Kidney (tissue), 22 donors: ENCODE measurements at places on chromosomes 12 and 14. TPM values are rescaled to one million over a fixed set of nuclear protein-coding genes. Genes with fewer than 3 reads are reported as not detected.

GRCh38 chr12:59186451-59186850 is 266.1 kb upstream of the LRIG3 start:
- DNase-seq = no peak

KIF5A gene
- polyA plus RNA-seq = 0.69 TPM

GRCh38 chr14:90342327-90342726 is 10.6 kb upstream of the NRDE2 start:
- no peak for DNase-seq

- DNase-seq = no peak
Measured at GRCh38 chr12:93299262-93299846, 78.4 kb upstream of the NUDT4 start.

NINJ2 gene
- 0.69 TPM for polyA plus RNA-seq

DNA sequence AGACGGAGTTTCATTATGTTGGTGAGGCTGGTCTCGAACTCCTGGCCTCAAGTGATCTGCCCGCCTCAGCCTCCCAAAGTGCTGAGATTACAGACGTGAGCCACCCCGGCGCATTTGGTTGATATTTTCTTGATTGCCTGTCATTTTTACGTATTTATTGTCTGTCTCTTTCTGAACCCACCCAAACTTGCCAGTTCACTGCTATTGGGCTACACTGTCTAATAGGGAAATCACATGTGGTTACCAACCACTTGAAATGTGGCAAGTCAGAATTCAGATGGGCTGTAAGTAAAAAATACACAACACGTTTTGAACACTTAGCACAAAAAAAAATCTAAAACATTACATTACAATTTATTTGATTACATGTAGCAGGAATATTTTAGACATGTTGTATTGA is 2.1 kb downstream of the WSB2 start:
- DNase-seq = no peak

DBX2 gene
- polyA plus RNA-seq = not detected

GRCh38 chr14:37153483-37153882 is 18.9 kb downstream of the SLC25A21 start:
- no peak for DNase-seq

GRCh38 chr14:59055439-59056045 is 132.9 kb upstream of the DAAM1 start:
- peak; percentile 24 for DNase-seq

DNA sequence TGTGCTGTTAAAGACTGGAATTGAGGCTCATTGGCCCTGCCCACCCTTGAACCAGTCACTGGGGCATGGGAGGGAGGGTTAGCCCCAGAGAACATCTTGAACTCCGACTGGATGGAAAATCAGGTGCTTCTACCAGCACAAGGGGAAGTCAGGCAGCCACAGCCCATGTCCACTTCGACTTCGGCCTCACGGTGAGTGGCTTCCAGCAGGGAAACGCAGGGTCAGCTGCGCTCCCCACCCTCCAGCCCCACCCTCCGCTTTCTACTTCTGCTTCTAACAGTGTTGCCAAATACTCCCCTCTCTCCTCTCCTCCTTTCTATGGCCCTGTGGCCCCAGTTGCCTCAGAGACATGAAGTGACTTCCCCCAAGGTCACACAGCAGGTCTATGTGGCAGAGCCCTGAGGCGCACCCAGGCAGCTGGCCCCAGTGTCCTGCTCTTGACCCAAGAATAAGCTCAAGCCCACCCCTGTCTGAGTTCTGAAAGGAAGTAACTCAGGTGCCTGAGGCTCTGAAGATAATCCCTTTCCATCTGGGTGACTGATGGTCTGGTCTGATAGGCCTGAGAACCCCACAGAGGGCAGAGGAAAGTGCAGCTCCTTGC is 11.9 kb upstream of the SH2B3 start:
- DNase-seq = no peak

DNA sequence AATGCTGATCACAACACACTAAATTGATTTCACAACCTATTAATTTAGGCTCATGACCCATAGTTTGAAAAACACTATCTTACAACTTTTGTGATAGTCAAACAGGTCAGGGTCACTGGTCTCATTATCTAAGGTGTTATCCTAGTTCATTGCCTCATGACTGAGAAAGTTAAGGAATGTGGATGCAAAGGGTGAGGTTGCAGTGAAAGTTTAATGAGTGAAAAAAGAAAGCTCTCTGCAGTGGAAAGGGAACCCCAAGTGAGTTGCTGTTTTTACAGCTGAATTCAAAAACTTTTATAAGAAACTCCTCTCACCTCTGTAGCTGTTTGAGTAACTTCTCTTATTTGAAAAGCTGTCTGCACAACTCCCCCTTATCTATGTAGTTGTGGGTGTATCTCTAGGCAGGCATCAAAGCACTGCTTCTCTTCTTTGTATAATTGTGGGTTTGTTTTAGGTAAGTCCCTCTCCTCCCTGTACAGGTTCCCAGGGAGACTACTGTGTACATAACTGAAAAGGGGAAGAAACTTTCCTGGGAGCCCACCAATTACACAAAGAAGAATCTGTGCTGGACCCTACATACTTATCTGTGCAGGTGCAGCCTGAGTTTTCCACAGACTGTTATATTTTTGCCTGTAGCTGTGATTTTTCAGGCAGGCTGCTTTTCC is 18.9 kb downstream of the DNAL1 start:
- no peak for DNase-seq

- DNase-seq = peak; percentile 60
Measured at GRCh38 chr14:105394714-105395537, 3.4 kb upstream of the TEX22 start.

CCDC198 gene
- polyA plus RNA-seq = 114 TPM

INHBC gene
- not detected for polyA plus RNA-seq

- DNase-seq = peak; percentile 36
Measured at GRCh38 chr12:54045868-54046521, 7.6 kb upstream of the HOXC4 start.

- DNase-seq = no peak
Measured at GRCh38 chr12:31298515-31298910, 27.4 kb downstream of the SINHCAF start.

DNA sequence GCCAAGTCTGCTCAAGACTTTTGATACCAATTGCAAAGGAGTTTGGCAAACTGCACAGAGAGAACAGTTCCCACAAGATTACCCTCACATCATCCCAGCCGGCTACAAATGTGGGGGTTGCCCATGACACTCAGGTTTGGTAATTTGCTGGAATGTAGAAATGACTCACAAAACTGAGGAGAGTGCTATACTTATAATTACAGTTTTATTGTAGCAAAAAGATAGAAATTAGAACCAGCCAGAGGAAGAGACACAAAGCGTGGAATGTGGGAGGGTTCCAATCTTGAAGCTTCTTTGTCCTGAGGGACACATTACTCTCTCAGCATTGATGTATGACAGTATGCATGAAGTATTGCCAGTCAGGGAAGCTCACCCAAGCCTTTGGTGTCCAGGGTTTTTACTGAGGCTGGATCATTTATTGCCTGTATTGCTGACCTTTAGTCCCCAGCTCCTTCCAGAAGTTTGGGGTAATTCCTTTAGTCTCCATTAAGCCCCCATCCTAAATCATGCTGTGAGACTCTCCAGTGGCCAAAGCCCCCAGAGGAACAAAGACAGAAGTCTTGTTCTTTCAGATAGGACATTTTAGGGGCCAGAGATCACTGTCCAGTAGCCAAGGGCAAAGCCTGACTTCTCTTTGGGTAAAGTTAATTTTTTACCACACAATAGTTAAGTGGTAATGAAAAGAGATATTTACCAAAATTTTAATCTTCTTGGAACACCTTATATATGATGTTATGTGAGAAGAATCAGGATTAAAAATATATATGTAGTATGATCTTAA is 9.9 kb downstream of the TBK1 start:
- peak; percentile 12 for DNase-seq

GRCh38 chr14:33548606-33549005 is 402.3 kb downstream of the EGLN3 start:
- no peak for DNase-seq

DNA sequence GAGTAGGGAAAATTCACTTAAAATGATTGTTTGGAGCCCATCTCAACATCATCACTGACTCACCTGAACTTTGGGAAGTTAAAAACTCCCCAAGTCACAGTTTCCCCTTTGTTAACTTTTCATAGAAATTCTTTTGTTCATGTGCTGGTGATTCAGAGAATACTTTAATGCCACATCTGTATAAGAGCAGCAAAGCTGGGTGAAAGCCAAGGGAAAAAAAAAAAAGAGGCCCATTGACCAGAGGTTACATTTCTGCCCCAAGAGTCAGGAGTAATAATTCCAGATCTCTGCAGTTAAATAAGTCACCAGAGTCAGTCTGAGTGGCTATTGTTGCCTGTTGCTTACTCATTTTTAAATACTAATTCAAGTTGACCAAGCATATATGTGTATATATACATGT is 136.4 kb upstream of the LGR5 start:
- no peak for DNase-seq

- no peak for DNase-seq
Measured at GRCh38 chr12:3753544-3754284, 805 bp upstream of the CRACR2A start.

- DNase-seq = peak; percentile 56
Measured at GRCh38 chr14:55129428-55130195, 560 bp downstream of the LGALS3 start.

OTOGL gene
- 0.80 TPM for polyA plus RNA-seq

OAS1 gene
- polyA plus RNA-seq = 27.2 TPM

PIWIL1 gene
- 0.15 TPM for polyA plus RNA-seq

GRCh38 chr14:34707722-34708121 is 6.7 kb downstream of the CFL2 start:
- no peak for DNase-seq

- no peak for DNase-seq
Measured at GRCh38 chr12:167959-168600, 45.9 kb downstream of the SLC6A12 start.

GRCh38 chr14:98924046-98924445 is 348.0 kb downstream of the BCL11B start:
- DNase-seq = no peak

- DNase-seq = no peak
Measured at GRCh38 chr12:109089683-109090082, 3.6 kb downstream of the ALKBH2 start.

- DNase-seq = no peak
Measured at GRCh38 chr12:114679942-114680341, 4.0 kb downstream of the TBX3 start.

BICDL1 gene
- 60.5 TPM for polyA plus RNA-seq

GRCh38 chr12:104454997-104455396 is 1.8 kb upstream of the CHST11 start:
- DNase-seq = no peak

DEGS2 gene
- polyA plus RNA-seq = 25.1 TPM

DNA sequence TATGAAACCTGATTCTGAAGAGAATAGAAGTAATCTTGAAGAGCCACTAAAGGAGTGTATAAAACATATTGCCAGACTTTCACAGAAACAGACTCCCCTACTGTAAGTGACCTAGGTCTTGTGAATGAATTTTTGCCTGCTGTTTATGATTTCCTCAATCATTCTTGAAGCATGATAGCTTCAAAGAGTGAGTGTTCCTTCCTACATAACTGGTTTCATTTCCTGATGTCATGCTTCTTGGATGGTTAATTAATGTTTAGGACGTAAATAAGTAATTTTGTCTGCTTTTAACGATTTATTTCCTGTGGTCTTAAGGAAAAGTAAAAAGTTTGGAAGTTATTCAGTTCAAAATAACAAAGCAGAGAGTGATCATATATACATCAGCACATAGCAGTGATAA is 129.8 kb downstream of the PIK3C2G start:
- no peak for DNase-seq

NPFF gene
- polyA plus RNA-seq = 1.3 TPM

DERA gene
- 59.5 TPM for polyA plus RNA-seq

DNA sequence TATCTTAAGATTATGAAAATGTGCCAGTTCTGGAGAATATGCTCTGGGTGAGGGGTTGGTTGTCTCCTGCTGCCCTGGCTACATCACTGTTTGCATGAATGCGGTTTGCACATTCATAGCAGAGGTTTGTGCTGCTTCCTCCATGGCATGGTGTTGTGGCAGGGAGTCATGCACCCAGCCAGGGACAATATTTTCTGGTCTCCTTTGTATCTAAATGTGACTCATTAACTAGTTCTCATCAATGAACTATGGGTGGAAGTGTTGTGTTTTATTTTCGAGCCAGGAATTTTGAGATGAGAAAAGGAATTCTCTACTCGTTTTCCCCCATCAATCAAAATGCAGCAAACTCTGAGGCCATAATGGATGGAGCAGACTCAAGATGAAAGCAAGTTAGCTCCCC is 527.3 kb downstream of the SNAPC1 start:
- no peak for DNase-seq

DNA sequence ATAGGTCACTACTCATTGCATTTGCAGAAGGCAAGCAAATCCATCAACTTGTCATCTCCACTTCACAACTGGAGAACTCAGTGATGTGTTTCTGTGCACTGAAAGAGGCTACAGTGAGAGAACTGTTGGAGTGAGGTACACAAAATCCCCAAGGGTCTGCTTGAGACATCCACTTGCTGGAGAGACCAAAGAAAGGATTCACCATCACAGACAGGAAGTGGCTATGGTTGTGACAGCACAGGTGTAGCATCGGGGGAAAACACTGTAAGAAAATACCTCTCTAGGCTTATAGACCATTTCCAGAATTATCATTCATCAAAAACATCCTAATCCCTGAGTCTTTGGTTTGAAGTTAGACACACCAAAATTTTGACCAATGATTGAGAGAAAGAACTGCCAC is 201.3 kb upstream of the OR4E1 start:
- DNase-seq = no peak

DAO gene
- polyA plus RNA-seq = 50.4 TPM

DNA sequence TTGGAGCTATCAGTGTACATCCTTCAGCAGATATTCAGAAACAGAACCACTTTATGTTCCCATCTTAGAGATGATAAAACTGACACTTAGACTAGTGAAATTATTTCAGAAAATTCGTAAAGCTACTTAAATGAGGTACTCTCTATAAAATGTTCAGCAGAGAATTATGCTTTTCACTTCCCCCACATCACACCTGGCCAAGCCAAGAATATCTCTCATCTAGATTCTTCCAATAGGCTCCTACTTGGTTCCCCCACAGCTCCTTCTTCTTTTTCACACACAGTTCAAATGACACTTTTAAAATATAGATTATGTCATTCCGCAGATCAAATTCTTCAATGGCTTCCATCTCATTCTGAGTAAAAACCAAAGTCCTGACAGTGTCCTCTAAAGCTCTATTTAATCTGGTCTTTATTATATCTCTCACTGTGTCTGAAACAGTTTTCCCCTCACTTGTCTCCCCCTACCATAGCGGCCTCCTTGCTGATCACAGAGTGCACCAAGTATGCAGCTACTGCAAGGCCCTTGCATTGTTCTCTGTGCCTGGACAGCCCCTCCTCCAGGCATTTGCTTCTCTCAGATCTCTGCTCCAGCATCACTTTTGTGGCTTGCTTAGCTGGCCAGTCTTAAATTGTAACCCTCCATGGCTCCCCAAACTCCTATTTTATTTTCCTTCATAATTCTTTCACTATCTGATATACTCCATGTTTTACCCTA is 736.8 kb upstream of the USP15 start:
- no peak for DNase-seq

DNA sequence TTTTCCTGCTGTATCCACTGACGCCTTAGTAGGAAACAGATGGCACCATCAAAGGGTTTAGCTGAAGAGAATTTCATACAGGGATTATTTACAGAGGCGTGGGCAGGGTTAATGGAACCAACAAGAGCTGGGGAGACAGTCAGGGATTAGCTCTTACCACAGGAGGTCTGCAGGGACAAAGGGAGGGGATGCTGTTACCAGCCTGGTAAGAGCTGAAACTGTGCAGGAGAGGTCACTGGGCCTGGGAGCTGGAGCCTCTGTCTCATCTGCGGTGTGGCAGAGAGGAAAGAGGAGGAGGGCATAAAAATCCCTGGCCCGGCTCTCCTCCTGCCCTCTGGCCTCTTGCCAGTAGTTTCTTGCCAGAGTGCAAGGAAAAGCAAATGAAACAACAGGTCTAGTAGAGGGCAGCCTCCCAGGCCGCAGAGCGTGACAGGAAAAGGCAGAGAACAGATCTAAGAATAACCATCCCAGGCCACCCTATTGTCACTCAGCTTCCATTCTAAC is 18.9 kb upstream of the POC1B start:
- DNase-seq = peak; percentile 77
